NCI-H748 treated with DMSO at 0.1 percent for 48 hours (cell line): ENCODE measurements at places on chromosomes 12 and 14.

GRCh38 chr14:49189375-49189774, 396.8 kb downstream of the RPS29 start:
- DNase-seq, result no peak

DNA sequence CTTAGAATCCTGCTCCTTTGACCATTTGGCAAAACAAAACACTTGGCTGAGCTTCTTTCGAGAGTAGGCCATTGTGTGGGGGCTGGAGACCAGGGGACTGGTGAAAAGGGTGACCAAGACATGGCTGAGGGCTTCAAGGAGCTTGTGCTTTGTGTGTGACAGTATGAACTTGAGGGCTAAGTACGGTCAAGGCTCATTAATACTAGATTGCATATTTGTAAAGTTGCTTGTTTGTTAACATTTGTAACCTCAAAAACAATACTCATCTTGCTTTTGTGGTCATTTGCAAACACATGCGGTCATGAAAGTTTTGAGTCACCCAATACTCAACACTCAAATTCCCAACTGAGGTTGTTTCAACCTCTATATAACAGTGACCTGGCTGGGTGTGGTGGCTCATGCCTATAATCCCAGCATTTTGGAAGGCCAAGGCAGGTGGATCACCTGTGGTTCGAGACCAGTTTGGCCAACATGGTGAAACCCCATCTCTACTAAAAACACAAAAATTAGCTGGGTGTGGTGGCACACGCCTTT, 42.5 kb downstream of the ZFYVE26 start:
- no peak for DNase-seq

DNA sequence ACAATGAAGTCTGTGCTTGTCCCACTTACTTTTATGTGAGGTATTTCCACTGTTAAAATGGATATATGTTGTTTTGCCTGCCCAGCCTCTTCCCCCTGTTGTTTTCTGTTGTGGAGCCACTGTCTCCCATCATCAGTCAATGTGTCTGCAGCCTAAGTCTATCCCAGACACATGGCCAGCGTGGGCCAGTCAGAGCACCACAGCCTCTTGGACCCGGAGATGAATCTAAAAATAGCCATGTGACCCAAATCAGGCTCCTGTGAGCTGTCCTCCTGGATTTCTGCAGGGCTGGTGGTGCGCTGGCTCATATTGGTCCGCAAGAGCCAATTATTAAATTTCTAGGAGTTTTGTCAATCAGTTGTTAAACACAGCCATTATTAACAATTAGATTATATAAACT, 44.0 kb upstream of the PRICKLE1 start:
- no peak for DNase-seq

DNA sequence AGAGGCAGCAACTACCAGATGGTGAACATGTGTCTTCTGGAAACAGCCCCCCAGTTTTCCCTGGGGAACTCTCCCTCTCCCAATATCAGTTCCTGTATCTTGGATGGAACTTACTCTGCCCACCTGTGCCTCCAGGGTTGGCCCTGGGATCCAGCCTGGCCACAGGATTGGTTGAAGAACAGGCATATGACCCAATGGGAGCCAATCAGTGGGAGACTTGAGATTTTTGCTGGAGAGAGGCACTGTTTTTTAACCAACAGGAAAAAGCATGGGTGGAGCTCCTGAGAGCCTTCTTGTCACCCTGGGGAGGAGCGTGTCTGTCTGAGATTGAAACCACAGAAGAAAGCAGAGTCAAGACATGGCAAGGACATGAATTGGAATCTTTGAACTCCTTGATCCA, 33.6 kb upstream of the COX6A1 start:
- DNase-seq, result no peak
